Suprapubic skin (tissue), 4 donors: ENCODE measurements at places on chromosomes 12 and 14. TPM values are rescaled to one million over a fixed set of nuclear protein-coding genes. Genes with fewer than 3 reads are reported as not detected.
A peak's percentile ranks its signal among the peaks of the same experiment; 100 is the strongest.

- DNase-seq: no peak
Observed at GRCh38 chr12:105480162-105480561, 149.7 kb downstream of the C12orf75 start.

GRCh38 chr14:73249564-73250316, 12.4 kb downstream of the PAPLN start:
- no peak for DNase-seq

DNA sequence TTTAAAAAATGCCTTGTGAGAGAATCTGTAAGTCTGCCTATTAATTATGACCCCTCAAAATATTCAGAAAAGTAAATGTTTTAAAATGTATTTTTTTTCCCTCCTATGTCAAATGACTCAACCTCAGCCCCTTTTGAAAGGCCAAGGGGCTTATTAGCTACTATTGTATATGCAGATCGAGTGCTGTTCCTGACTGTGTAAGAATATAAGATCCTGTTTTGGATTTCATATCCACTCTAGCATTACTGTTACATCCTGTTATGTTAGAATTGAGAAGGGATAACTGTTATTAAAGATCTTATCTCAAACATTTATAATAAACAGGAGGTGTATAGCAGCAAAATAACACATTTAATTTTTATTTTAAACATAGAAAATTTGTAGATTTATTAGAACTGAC, 46.6 kb upstream of the TPH2 start:
- no peak for DNase-seq

ABCC9 gene
- total RNA-seq: 9.6 TPM

DNA sequence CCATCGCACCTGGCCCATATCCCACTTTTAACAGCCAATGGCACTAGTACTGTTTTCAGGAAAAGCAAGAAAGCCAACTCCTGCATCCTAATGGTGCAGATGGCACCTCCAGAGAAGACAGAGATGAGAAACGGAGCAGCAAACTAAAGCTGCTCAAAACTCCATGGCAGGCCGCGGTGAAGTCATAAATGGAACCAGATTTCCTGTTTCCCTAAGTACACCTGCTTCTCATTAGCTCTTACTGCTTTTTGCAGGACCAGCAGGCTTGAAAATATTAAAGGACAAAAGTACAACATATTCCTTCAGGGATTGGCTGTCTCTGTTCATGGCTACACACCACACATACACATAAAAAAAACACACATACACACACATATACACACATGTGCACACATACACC, 36.7 kb upstream of the LGALS3 start:
- DNase-seq: no peak

NINJ2 gene
- total RNA-seq: 7.6 TPM

CNTN1 gene
- 21.7 TPM for total RNA-seq

DNA sequence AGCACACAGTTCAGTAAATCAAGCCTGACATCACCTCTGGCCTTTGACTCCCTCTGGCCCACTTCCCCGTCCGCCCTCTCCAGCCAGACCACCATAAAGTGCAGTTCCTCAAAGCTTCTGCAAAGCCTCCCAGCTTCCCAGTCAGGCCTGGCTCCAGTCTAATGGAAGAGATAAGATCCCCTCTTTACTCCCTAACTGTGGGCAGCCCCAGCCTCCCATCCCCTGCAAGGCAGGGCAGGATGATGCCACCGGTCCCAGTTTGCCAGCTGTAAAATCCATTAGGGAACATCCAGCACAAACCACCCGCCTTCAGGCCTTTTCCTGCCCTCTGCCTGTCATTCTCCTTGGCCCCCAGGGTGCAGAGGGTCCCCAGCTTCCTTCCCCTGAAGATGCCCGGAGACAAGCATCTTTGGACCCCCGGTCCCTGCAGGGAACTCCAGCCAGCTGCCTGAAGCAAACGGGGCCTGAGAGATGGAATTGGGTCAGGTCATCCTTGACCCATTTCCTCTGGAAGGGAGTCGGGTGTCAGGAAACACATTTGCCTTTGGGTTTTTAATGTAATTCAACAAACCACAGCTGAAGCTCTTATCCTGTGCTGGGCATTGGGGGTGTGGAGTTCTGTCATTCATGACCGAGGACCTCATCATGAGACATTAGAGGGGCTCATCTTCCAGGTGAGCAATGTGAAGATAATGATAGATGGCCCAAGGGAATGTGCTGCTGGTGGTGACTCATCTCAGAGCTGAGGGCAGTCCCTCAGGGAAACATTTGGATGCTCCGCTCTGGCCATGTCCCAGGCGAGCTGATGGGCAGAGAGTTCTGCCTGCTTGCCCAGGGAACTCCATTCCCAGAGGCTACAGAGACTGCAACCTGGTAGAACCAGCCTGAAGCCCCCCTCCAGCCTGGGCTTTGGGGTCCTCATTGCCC, 93.8 kb upstream of the CLMN start:
- no peak for DNase-seq

DNA sequence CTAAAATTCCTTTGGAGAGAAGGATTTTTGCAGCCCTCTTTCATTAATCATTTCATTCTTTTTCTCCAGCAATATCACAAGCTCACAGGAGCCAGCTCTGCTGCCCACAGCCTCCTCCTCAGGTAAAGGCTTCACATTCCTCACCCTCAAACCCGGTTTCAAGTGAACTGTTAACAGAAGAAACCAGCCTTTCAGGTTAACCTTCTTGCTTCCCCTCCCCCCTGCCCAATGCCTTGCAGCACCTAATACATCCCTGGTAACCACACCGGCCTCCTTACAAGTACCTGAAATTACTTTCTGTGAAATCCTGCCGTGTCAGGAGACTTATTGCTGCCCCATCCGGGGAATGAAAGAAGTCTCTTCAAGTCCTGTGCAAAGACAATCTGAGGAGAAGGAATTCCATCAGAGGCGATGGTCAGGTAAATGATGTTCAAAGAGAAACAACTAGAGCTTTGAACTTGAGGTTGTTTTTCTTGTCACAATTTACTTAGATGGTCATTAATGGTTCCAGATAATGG, 111.2 kb downstream of the MYRFL start:
- DNase-seq: no peak

PRB2 gene
- total RNA-seq: not detected

GRCh38 chr12:90048918-90049317, 340.3 kb upstream of the ATP2B1 start:
- DNase-seq: no peak

DNA sequence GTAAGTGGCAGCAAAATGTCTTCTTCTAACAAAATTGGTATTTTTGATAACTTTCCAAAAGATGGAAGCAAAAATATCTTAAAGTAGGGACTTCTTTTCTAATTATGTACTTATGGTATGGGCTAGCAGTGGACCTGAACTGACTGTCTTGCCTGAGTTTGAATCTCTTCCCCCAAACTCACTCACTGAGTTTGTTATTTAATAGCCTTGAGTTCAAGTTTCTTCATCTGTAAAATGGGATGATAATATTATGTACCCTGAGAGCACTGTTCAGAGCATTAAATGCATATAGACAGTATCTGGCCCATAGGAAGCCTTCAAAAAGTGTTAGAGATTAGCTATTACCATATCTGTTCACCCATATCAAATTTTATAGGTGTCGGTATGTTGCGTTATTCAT, 210.4 kb upstream of the NUDT4 start:
- DNase-seq: no peak

DNA sequence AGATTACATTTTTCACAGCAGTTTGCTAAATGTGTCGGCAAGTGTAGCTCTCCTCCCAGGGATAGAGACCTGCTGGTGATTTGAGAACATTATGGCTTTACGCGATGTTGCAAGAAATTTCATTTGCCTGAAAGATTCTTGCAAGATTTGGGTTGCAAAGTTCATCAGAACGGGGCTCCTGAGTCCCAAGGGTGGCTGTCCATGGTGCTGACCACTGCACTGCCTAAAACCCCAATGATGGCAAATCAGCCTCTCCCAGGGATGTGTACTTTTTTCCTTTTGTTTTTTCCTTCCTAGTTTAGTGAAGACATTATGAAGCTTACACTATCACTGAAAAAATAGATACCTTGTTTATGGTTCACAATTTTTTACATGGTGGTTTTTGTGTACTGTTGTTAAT, 85.4 kb downstream of the WSCD2 start:
- DNase-seq: no peak

DLK1 gene
- total RNA-seq: not detected

DHRS2 gene
- total RNA-seq: 2.2 TPM

SALL2 gene
- 5.1 TPM for total RNA-seq

DNA sequence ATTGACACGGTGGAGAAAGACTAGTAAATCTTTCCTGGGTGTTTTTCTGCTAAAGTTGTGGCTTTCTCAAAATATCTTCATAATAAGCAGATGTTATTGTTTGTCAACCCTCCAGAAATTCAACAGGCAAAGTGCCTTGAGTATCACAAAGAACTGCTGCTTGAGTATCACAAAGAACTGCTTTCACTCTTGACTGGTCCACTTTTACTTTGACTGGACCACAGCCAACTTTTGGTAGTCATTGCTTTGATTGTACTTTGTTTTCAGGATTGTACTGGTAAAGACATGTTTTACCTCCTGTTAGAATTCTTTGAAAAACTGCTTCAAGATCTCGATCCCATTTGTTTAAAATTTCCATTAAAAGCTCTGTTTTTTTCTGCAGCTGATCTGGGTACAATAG, 62.6 kb downstream of the PDZRN4 start:
- DNase-seq: no peak

DNA sequence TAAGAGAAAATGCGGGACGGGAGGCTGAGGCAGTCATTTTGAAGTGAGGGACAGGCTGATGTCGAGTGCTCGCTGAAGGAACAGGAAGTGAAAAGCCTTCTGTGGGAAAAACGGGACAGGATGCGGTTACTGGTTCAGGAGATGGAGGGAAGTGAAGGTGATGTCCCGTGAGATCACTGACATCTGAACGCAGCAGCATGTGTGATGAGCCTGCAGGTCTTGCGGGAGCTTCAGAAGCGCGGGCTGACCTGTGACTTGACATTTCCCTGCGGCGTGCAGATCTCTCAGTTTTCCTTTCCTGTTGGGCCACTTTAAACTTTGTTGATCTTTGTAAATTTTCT, 77.8 kb downstream of the DDX51 start:
- no peak for DNase-seq

- no peak for DNase-seq
Observed at GRCh38 chr14:98099527-98099926, 1172.5 kb downstream of the BCL11B start.

DNA sequence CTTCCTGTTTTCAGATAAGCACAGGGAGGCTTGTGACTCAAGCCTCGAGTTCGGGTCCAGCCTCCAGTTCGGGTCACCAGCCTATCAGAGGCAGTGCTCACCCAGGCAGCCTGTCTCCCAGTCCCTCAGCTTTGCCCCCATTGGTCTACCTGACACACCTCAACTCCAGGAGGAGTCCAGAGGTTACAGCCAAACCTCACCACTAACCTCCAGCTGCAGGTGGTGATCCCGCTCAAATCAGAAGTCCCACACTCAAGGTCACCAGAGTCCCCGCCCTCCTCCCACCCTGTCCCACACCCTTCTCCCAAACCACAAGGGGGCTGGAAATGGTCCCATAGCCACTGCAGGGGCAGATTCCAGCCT, 42.1 kb downstream of the KDM2B start:
- DNase-seq: no peak

DNA sequence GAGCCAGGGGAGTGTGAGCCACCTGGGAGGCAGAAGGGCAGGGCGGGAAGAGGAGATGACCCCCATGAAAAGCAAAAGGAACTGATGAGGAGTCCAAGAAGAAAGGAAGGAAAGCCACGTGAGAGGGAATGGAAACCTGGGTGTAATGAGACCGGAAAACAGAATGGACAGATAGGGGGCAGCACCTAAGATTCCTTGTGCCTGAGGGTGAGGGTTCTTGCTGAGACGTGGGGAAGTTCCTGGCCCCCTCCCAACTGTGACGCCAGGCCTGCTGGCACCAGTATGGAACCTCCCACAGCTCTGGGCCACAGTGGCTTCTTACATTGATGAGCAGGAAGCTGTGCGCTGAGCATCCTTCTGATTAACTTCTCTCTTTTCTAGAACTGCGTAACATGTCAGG, 30.8 kb downstream of the TTC7B start:
- DNase-seq: peak; percentile 72

NTF3 gene
- total RNA-seq: 2.9 TPM

ERP27 gene
- total RNA-seq: 2.5 TPM

DNA sequence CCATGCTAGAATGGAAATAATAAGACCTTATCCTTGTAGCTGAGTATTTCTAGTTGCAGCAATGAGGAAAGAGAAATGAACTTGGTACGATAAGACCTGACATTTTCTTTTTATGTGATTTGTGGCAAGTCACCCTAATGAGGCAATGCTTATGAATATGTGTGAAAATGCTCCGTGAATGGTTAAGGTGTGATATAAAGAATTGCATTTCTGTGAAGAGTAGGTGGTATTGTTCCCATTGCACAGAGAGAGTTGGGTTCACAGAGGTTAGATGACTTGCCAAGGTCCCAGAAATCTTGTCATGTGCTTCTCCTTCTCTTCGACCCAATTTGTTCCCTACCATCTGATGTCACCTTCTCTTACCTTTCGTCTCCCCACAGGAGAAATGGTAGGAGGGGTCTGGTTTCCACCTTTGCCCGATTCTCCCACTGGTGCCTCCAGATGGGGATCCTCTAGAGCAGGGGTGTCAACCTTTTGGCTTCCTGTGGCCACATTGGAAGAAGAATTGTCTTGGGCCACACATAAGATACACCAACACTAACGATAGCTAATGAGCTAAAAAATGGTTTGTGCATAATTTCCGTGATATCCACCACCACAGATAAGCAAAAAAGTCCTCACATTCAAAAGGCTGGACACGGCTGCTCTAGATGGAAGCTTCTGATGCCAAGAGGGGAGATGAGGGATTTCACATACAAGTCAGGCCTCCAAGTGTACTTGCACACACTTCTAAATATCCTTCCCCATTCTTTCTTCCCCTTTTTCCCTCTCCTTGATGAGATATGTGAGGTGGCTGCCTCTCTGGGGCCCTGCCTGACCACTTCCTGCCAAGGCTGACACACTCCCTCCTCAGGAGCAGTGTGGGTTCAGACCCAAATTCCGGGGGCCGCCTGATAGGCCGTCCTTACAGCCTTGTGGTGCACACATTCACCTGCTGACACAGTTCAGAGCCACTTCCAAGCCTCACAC, 96.1 kb downstream of the PLXNC1 start:
- DNase-seq: no peak

DNA sequence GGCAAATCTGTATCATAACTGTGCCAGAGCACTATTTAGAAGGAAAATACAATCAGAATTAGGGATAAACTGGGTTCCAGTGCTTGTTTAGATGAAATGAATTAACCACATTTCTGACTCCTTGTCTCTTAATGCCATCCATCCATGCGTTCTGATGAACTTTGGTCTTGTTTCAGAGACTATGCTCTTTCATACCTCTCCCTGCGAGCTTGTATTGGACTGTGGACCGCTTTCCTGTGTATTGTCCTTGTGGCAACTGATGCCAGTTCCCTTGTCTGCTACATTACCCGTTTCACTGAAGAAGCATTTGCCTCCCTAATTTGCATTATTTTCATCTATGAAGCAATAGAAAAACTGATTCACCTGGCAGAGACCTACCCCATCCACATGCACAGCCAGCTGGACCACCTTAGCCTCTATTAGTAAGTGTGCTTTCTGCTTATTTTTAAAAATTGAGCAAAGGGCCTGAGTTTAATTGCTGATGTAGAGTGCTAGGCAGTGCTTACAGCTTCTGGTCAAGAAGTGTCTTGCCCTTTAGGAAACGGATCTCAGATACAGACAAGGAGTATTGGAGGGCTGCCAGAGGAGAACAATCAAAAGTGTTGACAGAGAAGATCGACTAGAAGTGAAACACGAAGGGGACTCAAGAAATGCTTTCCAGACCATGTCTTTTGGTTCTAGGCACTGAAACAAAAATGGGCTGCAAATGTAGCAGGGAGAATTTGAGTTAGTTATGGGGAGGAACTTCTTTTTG, 46.7 kb downstream of the SLC4A8 start:
- DNase-seq: no peak
